Activated CD4-positive, alpha-beta T cell treated with anti-CD3 and anti-CD28 coated beads, Interleukin-2, amount 50 U/mL, for 16 hours (primary cell): ENCODE measurements at places on chromosomes 5 and 9.

GRCh38 chr9:134885679-134886412, 5.2 kb downstream of the FCN2 start:
- DNase-seq: no peak

GRCh38 chr5:39341896-39342295, 22.4 kb downstream of the C9 start:
- no peak for DNase-seq

GRCh38 chr5:179154346-179154990, 94.3 kb downstream of the ZNF354C start:
- DNase-seq: no peak

DNA sequence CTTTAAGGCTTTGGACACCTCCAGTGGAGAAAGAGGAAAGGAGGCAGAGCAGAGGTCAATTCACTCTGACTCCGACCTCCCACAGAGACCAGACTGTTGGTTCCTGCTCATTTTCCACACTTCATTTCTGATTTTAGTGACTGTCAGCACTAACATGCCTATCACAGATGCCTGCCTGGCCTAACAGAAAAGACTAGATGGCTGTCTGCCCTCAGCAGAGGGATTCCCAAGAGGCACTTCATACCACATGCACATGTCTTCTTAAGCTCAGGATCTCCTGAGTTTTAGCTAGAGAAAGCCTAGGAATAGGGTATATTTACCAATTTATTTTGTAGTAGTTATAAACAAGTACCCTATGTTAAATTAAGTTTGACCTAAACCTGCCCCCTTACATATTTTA, 336.0 kb downstream of the ENC1 start:
- DNase-seq: no peak

DNA sequence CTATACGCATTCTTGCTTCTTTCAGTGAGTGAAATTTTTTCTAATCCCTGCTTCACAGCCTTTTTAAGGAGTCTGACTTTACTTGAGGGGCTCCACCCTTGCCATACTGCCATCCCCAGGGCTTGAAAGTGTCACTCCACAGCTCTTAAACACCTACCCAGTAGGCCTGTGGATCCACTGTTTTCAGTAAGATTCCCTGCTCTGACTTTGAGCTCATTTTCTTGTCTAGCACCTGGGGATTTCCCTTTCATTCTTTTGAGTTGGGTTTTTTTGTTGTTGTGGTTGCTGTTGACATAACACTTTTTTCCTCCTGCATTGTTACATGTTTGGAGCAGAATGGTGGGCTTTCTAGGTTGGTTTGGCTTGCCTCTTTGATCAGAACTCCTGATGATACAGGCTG, 23.6 kb downstream of the SREK1IP1 start:
- DNase-seq: no peak

GRCh38 chr5:179766726-179767455, 26.9 kb upstream of the LTC4S start:
- no peak for DNase-seq

DNA sequence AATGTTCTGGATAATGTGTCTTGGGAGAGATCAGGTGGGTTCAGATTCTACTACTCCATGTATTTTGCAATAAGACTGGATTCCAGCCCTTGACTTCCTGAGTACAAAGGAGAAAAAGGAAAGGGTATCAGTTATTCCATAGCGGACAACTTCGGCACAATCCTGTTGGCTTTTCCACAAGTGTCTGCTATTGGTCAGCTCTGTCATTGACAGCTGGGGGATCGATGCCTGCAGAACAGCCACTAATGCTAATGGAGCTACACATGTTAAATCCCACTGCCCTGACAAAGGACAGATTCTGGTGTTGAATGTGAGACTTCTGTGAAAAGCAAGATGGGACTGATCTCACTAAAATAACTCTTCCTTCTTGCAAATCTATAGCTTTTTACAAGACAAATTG, 41.2 kb downstream of the IZUMO3 start:
- DNase-seq: no peak

- no peak for DNase-seq
Measured at GRCh38 chr9:10062629-10063395, 550.0 kb downstream of the PTPRD start.

DNA sequence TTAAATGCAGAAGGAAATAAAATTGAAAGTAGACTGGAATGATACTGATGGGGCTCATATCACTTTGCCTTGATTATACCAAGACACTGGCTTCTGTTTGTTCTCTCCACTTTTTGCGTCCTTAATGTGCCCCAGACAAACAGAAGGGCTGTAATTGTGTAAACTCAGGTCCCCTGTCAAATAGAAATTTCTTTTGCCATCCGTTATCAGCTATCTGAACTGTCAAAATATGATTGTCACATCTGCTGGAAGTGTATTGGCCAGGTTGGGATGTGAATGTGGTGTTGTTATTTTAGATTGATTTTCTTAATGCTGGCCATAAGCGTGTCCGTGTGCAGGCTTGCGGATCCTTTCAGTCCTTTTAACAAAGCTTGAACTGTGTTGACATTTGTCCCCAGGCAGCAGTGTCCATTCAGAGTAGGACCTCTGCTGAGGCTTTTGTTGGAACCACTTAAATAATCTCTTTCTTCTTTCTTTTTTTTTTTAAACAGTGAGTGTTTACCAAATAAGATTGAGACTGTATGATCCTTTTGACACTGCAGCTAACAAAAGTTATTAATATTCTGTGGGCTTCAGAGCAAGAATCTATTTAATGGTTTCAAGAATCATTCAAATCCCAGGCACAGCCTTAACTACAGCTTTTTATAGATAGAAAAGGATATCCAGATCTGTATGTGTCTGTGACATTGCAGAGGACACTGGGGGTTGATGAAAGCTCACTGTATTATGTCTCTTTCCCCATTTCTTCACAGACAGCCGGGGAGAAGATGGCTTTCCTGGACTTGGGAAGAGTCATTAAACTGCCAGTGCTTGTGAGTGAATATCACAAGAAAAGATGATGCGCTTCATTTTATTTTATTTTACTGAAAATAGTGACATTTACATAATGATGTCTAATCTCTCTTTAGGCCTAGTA, 171.7 kb downstream of the ZNF608 start:
- DNase-seq: no peak

DNA sequence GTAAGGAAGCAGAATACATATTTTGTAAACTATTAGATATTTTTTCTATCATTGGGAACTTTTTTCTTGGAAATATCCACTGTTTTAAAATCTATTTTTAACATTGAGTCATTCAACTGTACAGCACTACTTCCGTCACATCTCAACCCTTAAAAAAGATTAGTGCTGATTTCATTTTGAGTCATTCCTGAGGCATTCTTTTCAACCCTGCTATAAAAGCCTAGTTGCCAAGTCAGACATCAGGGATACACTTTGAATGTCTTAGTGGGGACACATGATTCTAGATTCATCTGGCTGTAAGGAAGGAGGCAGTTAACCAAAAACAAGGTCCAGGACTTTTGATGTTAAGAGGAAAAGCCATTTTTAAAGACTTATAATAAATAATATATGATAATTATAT, 160.9 kb downstream of the GIN1 start:
- DNase-seq: peak; percentile 54

DNA sequence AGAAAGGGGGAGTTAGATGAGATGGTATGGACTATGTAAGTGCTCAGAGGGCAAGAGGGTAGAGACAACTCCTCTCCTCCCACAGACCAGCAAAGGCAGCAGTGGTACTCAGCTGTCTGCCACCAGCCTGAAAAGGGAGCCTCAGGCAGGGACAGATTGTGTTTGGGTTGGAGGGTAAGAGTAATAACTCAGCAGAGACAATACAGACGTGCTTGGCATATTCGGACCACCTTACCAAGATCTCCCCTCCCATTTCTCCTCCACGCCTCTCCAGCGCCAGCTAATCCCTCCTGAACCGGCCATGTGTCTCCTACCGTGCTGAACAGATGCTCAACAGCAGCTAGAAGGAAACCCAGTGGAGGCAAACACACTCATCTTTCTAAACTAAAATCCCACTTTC, 180.8 kb downstream of the ASTN2 start:
- no peak for DNase-seq

- no peak for DNase-seq
Measured at GRCh38 chr9:89839449-89839848, 234.6 kb downstream of the GADD45G start.

DNA sequence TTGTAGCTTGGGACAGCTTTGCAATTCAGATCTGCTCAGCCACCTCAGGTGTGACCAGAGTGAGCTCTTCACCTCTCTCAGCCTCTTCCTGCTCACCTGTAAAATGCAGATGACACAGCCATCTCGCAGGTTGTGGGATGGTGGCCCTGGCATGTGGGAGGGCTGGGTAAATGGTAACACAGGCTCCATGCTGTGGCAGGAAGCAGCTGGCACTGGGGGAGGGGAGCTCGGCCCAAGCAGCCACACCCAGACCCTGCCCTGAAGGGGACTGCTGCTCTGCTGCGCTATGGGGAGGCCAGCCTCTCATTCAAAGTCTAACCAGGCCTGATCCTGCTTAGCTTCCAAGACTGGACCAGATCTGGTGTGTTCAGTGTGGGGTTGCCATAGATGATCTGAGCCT, 24.1 kb downstream of the PHF2 start:
- no peak for DNase-seq

- no peak for DNase-seq
Measured at GRCh38 chr5:139787257-139787567, 8.4 kb upstream of the PSD2 start.

- DNase-seq: no peak
Measured at GRCh38 chr5:80905405-80905804, 54.8 kb upstream of the RASGRF2 start.

GRCh38 chr5:147098233-147098790, 136.5 kb upstream of the STK32A start:
- no peak for DNase-seq

DNA sequence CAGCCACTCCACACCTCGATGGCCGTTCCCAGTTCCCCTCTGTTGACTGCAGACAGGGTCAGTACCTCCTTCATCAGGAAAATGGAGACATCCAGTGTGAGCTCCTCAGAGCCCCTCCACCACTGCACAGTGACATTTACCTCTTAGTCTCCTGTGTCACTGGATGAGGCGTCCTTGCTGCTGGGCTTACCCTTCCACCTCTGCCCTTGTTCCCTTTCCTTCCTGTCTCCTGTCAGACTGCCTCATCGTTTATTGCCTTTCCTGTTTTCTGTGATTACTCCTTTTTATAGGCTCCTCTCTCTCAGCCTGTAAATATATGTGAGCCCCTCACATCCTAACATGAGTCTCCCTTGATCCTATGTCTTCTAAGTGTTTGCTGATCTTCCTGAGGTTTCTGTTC, 23.2 kb upstream of the SPTAN1 start:
- no peak for DNase-seq

DNA sequence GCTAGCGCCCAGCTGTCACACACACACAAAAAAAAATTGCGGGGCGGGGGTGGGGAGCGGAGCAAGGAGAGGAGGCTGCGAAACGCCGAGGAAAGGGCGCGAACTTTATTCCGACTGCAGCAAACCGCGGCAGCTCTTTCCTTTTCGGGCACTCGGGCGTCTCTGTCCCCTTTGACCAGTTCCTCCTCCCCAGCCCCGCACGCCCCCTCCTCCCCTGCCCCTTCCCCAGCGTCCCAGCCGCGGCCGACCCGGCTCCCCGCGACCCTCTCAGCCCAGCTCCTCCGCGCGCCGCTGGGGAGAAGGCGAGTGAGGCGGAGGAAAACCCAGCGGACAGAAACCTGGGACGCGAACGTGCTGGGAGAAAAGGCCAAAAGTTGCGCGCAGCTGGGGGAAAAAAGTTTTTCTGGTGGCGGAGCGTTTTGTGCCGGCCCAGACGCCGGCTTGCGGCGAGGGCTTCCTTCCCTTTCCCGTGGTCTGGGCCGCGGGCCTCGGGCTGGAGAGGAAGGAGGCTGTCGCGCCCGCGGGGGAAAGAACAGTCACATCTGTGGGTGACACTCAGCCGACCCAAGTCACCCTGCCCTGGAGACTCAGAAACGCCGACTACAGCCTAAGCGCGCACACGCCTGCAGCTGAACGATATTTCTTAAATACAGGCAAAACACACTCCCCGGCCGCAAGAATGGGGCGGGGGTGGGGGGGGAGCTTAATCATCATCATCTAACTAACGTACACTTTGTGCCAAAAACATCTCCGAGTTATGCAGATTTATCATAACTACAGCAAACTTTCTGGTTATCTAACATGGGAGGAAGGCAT, 1.1 kb upstream of the BNC2 start:
- DNase-seq: peak; percentile 5

DNA sequence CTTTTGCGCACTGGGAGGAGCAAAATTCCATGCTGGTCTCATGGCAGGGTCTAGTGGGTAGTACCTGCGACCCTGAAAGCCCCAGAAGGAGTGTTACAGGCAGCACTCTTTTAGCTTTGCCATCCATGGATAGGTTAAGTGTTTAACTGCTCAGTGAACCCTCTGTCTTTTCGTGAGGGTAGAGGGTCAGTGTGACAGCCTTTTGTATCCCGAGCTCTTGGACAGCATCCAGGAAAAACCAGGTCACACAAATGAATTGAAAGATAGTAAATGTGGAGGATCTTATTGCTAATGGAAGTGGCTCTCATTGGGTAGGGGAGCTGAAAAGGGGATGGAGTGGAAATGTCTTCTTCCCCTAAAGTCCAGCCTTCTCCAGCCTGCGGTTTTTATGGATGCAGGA, 57.8 kb upstream of the CCDC112 start:
- no peak for DNase-seq

GRCh38 chr9:90838098-90838497, 36.5 kb downstream of the SYK start:
- DNase-seq: no peak

- DNase-seq: no peak
Measured at GRCh38 chr5:1782385-1783215, 17.0 kb downstream of the MRPL36 start.

DNA sequence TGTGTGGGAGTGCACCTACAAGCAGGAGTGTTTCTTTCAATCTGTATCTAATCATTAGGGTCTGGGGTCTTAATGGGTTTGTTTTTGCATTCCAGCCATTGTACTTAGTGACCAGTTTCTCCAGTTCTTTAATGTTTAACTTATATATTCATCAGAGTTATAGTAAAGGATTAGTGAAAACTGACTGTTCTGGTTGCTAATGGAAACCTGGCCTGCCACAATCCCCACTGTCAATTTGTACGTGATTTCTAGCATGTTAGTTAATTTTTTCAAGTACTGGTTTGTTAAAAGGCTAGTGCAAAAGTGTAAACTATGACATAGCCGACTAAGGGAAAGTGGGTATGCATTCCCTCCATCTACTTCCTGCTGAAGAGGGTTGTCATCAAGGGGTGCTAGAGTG, 276.1 kb downstream of the HTR1A start:
- no peak for DNase-seq
